Heart right ventricle (tissue), 16 donors: ENCODE measurements at places on chromosomes 3 and 15. TPM values are rescaled to one million over a fixed set of nuclear protein-coding genes. Genes with fewer than 3 reads are reported as not detected.
A peak's percentile ranks its signal among the peaks of the same experiment; 100 is the strongest.

DNA sequence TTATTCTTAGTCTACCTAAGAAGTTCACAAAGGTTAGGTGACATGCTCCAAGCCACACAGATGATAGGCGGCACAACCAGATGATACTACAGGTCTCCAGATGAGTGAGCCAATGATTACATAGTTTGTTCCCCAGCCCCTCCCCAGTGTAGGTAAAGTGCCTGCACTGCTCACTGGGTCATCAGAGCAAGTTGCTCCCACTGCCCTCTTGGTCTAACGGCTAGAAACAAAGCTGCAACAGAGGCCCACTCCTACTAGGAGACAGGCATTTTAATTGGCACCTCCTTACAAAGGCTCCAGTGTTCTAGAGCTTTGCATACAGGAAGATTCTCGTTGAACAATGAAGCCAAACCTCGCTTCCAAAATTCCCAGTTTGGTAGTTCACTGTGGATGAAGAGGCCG, 47.3 kb downstream of the TMEM44 start:
- DNase-seq = no peak

Gene CLDND1
- total RNA-seq = 87.4 TPM

Gene CYP8B1
- not detected for total RNA-seq

DNA sequence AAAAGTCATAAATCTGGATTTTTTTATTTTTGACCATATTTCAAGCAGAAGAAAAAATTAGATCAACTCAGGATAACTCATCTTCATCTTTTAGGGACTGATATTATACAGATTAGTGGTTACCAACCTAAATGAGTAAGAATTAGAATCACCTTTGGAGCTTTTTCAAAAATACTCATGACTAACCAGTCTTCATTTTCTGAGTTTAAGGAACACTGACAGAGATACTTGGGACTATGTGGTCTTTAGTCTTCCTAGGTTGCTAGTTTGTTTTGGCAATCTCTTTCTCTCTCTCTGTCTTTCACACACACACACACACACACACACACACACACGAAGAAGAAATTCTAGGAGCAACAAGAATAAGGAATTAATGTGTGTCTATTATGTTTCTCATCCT, 50.1 kb downstream of the TMOD3 start:
- no peak for DNase-seq

DNA sequence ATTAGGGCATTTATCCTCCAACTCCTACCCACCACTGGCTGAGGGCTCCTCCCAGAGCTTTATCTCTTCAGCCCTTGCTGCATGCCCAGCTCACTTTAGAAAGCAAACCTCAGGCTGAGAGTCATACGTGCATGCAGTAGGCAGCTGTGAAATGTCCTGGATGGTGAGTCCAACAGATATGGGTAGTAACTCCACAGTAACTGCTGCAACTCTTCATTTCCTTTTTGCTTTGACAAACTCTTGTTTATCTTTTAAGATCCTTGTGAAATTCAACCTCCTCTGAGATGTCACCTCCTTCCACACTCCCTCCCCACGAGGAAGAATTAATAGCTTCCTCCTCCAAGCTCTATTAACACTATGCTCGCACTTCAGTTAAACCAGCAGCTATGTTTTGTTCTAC, 35.9 kb upstream of the CTNNB1 start:
- no peak for DNase-seq

- DNase-seq = no peak
Measured at GRCh38 chr3:117302428-117302827, 592.8 kb downstream of the TUSC7 start.

- DNase-seq = no peak
Measured at GRCh38 chr15:55824857-55825613, 82.1 kb upstream of the PRTG start.

GRCh38 chr3:172815857-172816256, 65.3 kb downstream of the ECT2 start:
- no peak for DNase-seq

DNA sequence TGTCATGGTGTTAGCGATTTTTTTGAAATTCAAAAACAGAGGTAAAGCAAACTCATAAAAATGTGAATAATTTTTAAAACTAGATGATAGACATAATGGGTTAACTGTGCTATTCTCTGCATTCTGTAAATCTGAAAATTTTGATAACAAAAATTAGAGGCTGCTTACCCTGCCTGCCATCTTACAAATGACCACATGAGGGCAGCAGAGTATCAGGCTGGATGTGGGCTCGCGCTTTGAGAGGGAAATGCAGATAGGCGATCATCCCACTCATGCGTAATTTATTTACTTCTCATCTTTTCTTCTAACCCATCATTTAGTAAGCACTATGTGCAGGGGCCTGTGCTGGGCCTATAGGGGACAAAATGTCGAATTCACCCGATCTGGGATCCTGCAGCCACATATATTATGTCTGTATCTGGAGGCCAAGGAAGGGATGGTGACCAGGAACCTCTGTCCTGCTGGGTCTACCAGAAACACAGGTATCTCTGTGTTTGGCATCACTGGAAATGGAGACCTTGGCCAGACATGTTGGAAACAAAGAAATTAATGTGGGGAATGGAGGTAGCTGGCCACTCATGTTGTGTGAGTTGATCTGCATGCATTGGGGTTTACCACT, 7.8 kb upstream of the RAD18 start:
- no peak for DNase-seq

GRCh38 chr3:32757618-32758374, 60.0 kb upstream of the TRIM71 start:
- DNase-seq = no peak

GRCh38 chr3:135383301-135383700, 582.2 kb upstream of the PPP2R3A start:
- no peak for DNase-seq

Gene GCHFR
- 9.1 TPM for total RNA-seq

DNA sequence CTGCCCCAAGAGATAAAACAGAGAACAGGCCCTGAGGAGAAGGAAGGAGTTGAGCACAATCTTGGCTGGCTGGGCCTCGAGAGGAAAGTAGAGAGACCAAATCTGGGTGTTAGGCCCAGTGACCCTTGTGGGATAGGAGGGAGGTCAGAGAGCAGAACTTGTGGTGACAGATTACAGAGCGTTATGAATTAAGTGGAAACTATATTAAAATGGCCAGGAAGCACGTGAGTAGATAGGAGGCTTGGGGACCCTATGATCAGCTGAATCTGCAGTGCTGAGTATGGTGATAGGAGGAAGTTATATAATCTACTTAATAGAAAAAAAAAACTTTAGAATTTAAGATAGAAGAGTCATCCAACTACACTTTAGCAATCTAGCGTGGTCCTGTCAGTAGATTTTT, 30.0 kb downstream of the ST6GAL1 start:
- DNase-seq = no peak

Gene GABRG3
- total RNA-seq = not detected

- DNase-seq = no peak
Measured at GRCh38 chr3:171365489-171365888, 94.7 kb downstream of the TNIK start.

GRCh38 chr3:133880886-133881455, 14.7 kb downstream of the RAB6B start:
- no peak for DNase-seq

- no peak for DNase-seq
Measured at GRCh38 chr3:134229038-134229437, 21.6 kb downstream of the RYK start.

Gene CIDEC
- total RNA-seq = 4.7 TPM

Gene NCBP2
- total RNA-seq = 32.8 TPM

DNA sequence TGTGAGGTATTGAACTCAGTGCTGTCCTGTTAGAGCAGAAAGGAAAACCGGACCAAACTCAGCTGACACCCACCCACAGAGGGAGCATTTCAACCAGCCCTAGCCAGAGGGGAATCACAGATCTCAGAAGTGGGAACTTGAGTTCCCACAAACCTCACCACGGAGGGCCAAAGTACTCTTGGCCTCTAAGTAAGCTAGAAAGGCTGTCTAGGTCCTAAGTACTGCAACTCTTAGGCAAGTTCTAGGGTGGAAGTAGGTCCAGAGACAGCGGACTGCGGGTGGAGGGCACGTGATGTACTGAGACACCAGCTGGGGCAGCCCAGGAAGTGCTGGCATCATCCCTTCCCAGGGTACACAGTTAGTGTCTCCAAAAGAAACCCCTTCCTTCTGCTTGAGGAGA, 34.1 kb downstream of the EOMES start:
- DNase-seq = no peak

DNA sequence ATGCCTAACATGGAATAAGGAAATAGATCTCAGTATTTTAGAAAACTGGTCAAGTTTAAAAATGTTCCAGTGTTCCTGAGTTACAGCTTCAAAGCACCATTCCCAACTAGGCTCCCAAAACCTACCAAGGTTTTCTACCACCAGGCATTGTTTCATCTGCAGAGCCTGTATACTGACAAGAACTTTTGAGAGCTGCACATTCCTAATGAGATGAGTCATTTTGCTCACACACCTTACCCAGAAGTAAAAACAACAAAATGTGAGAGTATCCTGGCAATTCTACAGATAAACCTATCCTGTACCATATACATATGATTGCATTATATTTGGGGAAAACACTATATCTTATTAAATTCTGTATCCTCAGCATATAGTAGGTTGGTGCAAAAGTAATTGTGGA, 90.7 kb downstream of the ATP8B4 start:
- no peak for DNase-seq

DNA sequence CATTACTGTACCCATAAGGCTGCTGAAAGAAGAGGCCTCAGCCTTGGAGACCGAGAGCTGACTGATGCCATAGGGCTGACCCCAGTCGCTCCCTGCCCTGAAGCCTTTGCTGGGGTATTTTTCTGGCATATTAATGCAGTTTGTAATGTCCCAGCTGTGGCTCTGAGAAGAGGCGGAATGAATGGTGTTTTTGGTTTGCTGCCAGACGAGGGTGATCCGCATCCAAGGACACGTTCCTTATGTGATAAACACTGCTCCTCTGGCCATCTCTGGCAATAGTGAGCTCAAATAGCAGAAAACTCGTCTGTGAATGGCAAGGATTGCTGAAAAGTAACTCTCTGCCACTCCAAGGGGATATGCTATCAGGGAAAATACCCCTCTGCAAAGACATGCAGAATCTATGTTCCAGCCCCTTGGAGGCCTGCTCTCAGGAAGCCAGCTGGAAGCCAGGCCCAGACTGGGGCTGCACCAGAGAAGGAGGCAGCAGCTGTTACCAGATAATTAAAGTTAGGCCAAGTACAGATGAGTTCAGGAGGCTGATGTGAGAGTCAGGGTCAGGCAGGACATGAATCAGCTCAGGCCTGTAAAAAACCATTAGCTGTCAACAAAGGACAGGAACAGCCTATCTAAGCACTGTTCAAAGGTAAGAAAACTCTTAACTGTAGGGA, 28.9 kb upstream of the KLHL6 start:
- DNase-seq = peak; percentile 66

Gene CHRD
- 7.1 TPM for total RNA-seq

DNA sequence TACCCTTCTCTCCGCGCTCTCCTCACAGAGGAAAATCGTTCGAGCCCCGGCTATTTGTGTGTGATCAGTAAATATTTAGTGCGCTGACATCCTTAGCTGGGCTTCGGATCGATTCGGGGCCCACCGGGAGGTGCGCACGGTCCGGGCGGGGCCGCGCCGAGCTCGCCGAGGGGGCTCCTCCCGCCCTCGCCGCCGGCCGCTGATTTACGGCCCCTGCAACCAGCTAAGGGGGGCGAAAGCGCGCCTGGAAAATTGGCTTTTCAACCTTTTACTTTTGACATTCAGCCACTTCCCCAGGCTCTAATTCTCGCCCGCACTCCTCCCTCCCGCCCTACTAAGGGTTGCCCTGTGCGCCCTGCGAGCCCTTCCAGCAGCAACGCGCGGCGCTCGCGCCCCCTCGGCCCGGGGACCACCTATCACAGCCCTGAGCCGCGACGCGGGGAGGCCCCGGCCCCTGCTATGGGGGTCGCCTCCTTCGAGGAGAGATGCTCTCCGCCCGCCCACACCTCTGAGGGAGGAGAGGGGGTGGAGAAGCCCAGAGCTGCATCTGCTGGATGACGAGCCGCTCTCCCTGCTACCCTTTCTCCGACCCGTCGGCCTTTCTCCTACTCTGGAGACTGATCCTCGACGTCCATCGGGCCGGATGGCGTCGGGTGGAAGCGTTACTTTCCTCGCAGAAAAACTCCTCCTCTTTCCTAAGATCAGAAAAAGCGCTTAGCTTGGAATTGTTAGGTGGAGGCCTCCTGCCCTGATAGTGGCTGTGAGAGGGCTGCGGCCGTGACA, 7.8 kb upstream of the NR2F2 start:
- DNase-seq = no peak

DNA sequence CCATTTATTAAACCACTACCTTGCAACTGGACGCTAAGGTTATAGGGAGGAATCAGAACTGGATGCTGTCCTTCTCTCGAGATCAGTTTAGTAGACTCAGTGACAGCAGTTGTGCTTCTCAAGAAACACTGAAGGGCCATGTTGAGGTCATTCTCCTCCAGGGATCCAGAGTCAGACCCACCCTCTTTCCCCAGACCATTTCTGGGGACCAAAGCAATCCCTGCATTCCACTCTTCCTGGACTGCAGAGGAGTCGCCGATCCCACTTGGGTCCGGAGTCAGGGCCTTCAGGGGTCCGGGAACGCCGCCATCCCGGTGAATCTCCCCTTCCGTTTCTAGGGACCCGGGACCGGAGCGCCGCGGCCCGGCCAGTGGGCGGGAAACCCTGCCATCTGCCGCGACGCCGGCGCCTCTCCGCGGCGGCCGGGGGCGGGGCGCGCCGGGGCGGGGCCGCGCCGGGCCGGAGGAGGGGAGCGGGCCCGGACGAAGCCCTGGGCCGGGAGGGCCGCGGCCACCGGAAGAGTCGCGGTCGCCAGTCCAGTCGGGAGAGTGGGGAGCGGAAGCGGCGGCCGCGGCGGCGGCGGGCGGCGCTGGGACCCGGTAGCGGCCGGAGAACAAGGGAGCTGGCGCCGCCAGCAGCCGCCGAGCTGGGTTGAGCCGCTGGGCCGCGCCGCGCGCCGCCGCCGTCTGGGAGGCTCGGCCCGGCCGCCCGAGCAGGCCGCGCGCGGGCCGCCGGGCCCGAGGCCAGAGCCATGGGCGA, at the start of gene DVL3:
Gene DVL3, plus strand, starts transcription at position 493 of the 759 bp plus-strand sequence. Its CDS starts 259 bp downstream, at position 752.
- DNase-seq = peak; percentile 74

- DNase-seq = no peak
Measured at GRCh38 chr15:64665179-64665578, 110.2 kb downstream of the RBPMS2 start.

Gene IL12A
- total RNA-seq = 0.88 TPM

GRCh38 chr15:77550301-77551251, 82.1 kb downstream of the LINGO1 start:
- no peak for DNase-seq

Gene MME
- 10.5 TPM for total RNA-seq

GRCh38 chr3:112751564-112752512, 94.8 kb downstream of the CD200R1L start:
- no peak for DNase-seq

DNA sequence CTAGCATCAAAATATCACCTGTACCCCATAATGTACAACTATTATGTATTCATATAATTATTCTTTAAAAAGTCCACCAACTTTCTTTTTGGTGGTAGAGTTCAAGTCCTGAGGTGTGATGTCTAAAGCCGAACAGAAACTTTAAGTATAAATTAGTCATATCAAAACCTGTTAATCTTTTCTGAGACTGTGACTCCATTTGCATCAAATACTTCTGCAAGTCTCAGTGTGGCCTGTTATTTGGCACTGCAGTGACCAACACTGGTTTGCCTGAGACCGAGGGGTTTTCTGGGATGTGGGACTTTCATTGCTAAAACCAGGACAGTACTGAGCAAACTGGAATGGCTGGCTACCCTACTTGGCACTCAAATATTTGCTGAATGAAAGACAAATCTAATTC, 7.3 kb downstream of the NGLY1 start:
- DNase-seq = no peak

GRCh38 chr3:112894258-112894657, 47.6 kb upstream of the CD200R1L start:
- DNase-seq = no peak

Gene TTC21A
- 3.1 TPM for total RNA-seq

- DNase-seq = no peak
Measured at GRCh38 chr3:122677216-122677615, 3.4 kb upstream of the PARP14 start.
